Chondrocyte (in vitro differentiated cells): ENCODE measurements at places on chromosomes 12 and 14.

DNA sequence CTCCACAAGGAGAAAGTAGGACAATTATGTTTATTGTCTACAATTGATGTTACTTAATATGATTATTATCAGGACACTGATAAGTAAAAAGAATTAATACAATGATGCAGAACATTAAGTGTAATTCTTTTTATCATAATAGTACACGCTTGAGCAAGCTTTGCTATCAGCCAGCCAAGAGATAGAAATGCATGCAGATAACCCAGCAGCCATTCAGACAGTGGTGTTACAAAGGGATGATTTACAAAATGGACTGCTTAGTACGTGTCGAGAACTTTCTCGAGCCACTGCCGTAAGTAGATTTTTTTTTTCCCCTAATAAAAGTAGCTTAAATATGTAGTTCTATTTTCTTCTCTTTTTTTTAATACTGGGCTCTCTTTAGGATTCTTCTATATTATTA is 116.9 kb upstream of the AEBP2 start:
- no peak for DNase-seq

GRCh38 chr14:60662982-60663381 is 13.7 kb upstream of the SIX1 start:
- no peak for DNase-seq

DNA sequence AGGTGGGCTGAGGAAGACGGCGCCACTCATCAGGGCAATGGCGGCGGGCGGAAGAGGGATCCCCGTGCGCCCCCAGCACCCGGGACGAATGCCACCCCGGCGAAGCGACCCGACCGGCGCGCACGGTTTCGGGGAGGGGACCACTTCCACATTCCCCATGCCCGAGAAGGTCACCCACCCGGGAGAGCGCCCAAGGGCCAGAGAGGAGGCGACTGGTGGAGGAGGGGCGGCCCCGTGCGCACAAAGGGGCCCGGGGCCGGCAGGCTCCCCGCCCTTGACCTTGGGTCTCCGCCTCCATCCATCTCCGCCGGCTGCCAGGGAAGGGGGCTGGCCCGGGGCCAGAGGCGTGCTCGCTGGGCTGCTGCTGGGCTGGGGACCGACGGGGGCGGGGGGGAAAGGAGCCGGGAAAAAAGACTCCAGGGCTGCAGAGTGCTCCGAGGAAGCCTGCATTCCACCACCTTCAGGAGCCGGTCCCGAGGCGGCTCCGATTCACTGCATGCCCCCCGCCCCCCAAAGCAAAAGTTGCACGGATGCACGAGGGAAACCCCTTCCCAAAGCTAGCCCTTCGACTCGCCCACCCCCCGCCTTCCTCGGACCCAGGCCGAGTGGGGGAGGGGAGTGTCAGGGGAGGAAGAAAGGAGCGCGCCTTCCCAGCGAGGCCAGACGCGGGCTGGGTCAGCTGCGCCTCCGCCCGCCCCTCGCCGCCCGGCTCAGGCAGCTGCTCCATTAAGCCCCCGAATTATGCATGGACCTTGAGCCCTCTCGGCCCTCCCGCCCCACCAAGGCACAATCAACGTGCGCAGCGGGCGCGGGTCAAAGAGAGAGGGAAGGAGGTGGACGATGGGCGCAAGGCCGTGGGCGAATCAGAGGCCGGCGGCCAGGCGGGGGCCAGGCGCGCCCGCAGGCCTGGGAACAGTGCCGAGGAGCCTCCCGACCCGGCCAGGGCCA is 26.2 kb downstream of the BCL11B start:
- DNase-seq, result peak; percentile 66

- no peak for DNase-seq
Observed at GRCh38 chr12:106269150-106269771, 21.4 kb upstream of the CKAP4 start.

DNA sequence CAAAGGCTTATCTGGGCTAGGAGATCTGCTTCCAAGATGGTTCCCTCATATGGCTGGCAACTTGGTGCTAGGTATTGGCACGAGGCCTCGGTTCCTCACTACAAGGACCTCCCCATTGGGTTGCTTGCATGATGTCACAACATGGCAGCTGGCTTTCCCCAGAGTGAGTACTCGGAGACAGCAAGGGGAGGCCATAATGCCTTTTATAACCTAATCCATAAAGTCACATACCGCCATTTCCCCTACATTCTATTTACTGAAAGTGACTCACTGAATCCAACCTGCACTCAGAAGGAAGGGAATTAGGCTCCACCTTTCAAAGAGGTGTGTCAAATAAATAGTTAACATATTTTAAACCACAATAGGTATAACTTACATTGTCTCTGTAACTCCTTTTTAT is 130.9 kb downstream of the SAMD4A start:
- no peak for DNase-seq

DNA sequence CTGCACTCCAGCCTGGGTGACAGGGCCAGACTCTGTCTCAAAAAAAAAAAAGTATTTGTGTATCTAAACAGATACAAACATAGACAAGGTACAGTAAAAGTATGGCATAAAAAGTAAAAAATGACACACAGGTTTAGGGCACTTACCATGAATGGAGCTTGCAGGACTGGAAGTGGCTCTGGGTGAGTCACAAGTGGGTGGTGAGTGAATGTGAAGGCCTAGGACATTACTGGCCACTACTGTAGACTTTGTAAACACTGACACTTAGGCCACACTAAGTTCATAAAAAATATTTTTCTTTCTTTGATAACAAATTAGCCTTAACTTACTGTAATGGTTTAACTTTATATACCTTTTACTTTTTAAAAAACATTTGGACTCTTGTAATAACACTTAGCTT is 38.0 kb upstream of the EIF5 start:
- no peak for DNase-seq

DNA sequence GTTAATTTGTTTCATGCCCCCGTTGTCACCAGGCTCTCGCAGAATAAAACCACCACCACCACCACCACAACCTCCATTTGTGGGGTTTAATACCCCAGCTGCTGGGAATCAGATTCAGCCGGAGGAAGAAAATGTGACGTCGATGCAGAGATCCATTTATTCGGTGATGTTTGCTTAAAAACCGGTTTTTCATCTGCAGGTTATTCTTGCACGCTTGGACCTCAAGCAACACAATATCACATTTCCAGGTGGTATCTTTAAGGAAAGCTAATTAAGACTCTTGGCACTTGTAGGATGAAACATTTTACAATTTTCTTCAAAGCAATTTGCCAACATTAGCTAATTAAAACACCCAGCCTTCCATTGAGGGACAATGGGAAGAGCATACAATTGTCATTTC is 39.8 kb downstream of the SPRING1 start:
- DNase-seq, result no peak

GRCh38 chr14:95466506-95466905 is 49.9 kb downstream of the SYNE3 start:
- DNase-seq, result no peak

GRCh38 chr12:100672075-100672592 is 98.7 kb downstream of the GAS2L3 start:
- DNase-seq, result no peak

- DNase-seq, result no peak
Observed at GRCh38 chr12:58741226-58741625, 179.1 kb downstream of the LRIG3 start.

DNA sequence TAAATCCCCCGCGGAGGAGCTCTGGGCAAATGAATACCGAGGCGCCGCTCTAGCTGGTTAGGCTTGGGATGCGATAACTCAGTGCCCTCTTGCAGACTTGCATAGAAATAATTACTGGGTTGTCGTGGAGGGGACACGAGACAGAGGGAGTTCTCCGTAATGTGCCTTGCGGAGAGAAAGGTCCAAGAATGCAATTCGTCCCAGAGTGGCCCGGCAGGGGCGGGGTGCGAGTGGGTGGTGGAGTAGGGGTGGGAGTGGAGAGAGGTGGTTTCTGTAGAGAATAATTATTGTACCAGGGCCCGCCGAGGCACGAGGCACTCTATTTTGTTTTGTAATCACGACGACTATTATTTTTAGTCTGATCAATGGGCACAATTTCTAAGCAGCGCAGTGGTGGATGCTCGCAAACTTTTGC is 2.5 kb upstream of the TBX5 start:
- DNase-seq, result no peak

DNA sequence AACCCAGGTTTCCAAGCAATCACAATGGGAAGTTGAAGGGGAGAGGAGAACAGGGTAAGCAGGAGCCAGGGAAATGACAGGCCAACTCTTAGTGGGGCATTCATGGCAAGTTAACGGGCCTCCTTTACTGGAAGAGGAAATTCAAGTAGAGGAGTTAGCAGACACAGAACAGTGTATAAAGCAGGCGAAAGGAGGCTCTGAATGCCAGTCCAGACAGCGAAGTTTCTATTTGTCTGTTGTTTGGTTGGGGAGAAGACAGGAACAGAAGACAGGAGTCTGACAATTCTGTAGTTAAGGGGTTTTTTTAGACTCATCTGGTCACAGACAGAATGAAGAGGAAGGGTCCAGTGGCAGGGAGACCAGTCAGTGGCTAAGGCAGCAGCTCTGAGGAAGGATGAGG is at the start of gene ACSM4:
TSS of gene ACSM4 (plus strand) at position 301 of the 400 bp plus-strand sequence. CDS start 260 bp downstream, outside the sequence.
- DNase-seq, result no peak

DNA sequence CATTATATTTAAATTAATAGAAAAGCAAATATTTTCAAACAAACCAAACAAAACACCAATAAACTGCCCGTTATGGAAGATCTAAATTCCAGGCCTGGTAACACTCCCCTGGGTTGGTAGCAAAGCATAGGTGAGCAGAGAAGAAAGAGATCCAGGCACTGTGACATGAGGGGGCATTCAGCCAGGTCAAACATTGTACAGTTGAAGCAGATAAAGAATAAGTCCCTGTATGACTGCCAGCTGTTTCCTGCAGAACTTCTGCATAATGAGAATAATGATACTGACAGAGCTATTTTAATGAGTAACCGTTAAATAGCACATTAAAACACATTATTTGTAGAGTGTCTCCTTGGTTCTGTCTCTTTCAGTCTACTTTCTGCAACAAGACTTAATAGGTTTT is 35.4 kb downstream of the SLC38A1 start:
- DNase-seq, result no peak

DNA sequence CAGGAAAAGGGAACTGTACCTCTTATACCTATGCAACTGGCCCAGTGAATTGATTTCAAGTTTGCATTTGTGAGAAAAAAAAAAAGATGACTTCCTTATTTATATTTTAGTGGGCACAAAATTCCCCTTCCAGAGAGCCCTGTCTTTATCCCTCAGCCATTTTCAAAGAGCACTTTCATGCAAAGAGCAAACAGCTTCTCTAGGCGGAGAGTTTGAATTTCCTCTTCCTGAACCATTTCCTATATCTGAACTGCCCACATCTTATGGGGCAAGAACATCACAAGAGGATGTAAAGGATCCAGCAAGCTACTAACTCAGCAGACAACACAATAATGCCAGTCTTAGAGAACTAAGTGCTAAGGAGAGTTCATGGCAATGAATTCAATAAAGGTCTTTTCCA is 22.3 kb upstream of the PLXNC1 start:
- no peak for DNase-seq

DNA sequence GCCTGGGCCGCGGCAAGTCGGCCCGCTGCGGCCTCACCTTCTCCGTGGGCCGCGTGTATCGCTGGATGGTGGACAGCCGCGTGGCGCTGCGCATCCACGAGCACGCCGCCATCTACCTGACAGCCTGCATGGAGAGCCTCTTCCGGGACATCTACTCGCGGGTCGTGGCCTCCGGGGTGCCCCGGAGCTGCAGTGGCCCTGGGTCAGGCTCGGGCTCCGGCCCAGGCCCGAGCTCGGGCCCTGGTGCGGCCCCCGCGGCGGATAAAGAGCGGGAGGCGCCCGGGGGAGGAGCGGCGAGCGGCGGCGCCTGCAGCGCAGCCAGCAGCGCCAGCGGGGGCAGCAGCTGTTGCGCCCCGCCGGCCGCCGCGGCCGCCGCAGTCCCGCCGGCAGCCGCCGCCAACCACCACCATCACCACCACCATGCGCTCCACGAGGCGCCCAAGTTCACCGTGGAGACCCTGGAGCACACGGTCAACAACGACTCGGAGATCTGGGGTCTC is 226.2 kb upstream of the CRY1 start:
- DNase-seq, result no peak

- no peak for DNase-seq
Observed at GRCh38 chr12:62655666-62656151, 189.1 kb downstream of the MON2 start.

DNA sequence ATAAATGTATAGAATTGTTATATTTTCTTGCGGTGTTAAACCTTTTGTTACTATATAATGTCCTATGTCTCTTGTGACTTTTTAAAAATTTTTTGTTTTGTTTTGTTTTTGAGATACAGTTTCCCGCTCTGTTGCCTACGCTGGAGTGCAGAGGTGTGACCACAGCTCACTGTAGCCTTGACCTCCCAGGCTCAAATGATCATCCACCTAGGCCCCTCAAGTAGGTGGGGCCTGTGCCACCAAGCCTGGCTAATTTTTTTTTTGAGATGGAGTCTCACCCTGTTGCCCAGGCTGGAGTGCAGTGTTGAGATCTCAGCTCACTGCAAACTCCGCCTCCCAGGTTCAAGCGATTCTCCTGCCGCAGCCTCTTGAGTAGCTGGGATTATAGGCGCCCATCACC is 26.5 kb upstream of the RCOR1 start:
- no peak for DNase-seq

- no peak for DNase-seq
Observed at GRCh38 chr14:22297376-22297775, 291.6 kb downstream of the DAD1 start.

GRCh38 chr14:36521598-36522345 is 1.7 kb upstream of the NKX2-1 start:
- no peak for DNase-seq

- no peak for DNase-seq
Observed at GRCh38 chr14:54975856-54976255, 51.0 kb downstream of the WDHD1 start.

GRCh38 chr12:47396902-47397663 is 308.7 kb downstream of the RPAP3 start:
- DNase-seq, result no peak

DNA sequence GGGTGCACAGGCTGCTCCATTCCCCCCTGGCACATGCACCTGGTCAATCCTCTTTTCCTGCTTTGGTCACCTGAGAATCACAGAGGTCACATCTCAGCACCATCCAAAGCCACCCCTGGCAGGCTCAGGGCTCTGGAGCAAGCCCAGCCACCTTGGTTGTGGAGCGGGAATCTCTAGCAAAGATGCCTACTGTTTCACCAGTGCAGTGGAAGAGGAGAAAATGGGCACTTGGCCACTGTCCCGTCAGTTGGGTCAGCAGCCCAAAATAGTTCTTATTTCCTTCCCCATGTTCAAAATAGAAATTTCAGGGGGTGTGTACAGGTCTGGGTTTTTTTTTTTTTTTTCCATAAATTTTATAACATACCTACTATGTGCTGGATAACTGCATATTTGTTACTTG is 18.3 kb downstream of the RTL1 start:
- peak; percentile 48 for DNase-seq

DNA sequence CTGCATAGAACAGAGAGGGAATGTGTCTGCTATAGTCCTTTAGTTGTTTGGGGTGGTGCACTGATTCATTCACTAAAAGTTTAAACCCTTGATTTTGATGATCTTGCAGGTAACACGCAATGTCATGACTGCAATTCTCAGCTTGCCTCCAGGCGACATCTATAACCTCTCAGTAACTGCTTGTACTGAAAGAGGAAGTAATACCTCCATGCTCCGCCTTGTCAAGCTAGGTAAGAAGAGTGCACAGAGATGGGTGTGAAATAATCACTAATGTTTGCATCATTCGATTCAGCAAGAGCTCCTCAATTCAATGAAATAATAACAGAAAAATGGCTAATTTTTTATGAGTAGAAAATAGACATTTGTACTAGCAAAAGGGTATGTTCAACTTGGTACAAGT is 203.7 kb downstream of the PTPRO start:
- no peak for DNase-seq
